ENCODE measurements at places on chromosomes 1 and 21. TPM values are rescaled to one million over a fixed set of nuclear protein-coding genes. Genes with fewer than 3 reads are reported as not detected.

DNA sequence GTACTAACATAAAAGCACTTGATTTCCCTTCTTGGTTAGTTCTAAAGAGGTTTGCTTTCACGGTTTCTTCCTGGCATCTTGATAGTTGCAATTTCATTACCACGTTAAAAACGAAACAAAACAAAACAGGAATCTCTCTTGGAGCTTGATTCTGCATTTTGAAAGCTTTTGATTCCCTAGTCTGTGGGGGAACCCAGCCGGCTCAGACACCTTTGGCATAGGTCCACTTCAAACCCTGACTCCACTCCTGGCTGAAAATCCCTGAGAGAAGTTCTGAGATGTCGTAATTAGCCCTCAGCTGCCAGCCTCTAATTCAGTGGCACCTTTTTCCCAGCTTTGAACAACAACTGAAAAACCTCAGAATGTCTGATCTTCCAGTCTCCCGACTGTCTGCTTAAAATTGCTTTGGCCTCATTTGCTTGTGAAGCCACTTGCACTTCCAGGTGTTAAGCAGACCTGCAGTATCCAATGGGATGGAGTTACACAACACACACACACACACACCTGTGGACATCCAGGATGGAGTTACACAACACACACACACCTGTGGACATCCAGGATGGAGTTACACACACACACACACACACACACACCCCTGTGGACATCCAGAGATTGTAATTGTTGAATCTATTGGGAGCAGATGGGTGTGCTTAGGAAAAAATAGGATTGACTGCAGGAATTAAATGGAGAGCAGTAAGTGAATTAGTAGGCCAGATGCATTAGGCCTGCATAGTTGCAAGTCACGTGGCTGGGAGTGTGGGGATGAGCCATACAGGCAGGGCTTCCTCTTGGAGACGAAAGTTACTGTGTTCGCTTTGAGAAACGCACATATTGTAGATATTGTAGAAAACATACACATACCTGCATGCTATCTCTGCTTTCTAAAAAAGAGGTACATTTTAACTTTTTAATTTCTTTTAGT lies 285.6 kb upstream of the FMN2 start:
- no peaks in the 10 kb centered on the region for H3K27me3 ChIP-seq
- H3K4me1 ChIP-seq = no peaks in the 10 kb centered on the region
- peak; percentile 4 for DNase-seq
- H3K4me3 ChIP-seq = no peak overlapping the region

DNA sequence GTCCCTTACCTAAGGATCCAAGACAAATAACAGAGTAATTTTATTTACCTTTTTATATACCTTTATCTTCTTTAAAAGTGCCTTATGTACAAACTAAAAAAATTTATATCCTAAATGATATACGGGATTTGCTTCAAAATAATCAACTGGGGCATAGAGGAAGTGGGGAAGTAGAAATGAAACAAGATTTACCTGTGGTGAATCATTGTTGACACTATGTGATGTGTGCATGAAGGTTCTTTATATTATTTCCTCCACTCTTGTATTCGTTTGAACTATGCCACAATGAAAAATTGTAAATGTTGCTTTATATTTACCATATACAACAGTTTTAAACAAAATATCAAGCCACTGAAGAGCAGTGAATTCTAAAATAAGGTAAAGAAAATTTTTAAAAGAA lies 13.0 kb downstream of the RGS7 start:
- no peaks in the 10 kb centered on the region for H3K36me3 ChIP-seq
- no peaks in the 10 kb centered on the region for H3K27me3 ChIP-seq
- H3K27ac ChIP-seq = no peak overlapping the region
- H3K4me3 ChIP-seq = no peak overlapping the region

- no peaks in the 10 kb centered on the region for H3K27me3 ChIP-seq
- no peak for DNase-seq
- H3K4me1 ChIP-seq = no peaks in the 10 kb centered on the region
- H3K27ac ChIP-seq = no peak overlapping the region
Measured at GRCh38 chr1:170917373-170917772, 18.0 kb upstream of the MROH9 start.

DNA sequence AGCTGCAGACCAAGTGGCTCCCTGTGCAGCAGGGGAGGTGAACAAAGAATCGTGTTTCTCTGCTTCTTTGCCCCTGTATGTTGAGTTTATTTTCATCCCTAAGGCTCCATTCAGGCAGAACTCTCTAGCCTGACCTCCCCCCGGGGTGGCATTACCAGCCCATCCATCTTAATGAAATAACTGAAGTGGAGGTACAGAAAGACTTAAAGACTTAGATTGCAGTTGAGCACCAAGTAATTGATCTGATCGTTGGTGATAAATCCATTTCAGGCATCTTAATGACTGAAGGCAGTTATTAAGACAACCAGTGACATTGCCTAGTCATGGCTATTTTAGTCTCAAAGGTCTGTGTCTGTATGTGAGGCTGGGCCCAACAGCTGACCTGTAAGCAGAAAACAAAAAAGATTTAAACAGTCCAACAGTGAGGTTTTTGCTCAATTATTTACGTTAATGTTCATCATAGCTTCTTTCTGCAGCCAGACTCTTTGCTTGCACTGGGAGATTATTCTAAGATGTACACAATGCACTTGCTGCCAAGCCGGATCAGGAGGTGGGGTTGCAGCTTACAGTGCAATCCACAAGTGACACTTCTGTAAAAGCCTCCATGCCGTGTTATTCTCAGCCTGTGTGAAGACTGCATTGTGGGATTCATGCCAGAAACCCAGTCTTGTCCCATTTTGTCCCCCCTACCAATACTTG lies 363.0 kb upstream of the DUSP10 start:
- H3K36me3 ChIP-seq = no peaks in the 10 kb centered on the region
- DNase-seq = no peak
- H3K4me1 ChIP-seq = no peaks in the 10 kb centered on the region
- H3K27me3 ChIP-seq = no peaks in the 10 kb centered on the region

GRCh38 chr1:111520053-111520452 lies 16.6 kb upstream of the ADORA3 start:
- no peak overlapping the region for H3K4me3 ChIP-seq
- no peaks in the 10 kb centered on the region for H3K27me3 ChIP-seq
- H3K36me3 ChIP-seq = no peaks in the 10 kb centered on the region
- no peak for DNase-seq
- H3K4me1 ChIP-seq = peaks cover 2% of the 10 kb centered on the region

The RGSL1 gene
- not detected for total RNA-seq

The SMIM1 gene
- 1.5 TPM for total RNA-seq

DNA sequence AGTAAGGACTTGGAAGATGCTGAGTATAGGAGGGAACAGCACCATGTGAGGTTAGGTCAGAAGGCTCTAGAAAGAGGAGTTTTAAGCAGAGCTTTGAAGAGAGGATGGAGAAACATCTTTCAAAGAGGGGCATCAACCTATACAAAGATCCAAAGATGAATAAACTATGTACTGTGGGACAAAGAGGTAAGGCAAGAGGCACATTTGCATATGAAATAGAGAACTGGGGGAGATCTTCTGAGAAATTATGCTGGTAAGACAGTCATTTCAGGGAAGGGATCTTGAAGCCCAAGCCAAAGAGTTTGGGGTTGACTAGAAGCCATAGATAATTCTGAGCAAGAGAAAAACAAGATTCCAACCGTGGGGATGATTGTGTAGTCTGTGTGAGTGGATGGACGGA lies 70.0 kb downstream of the LGR6 start:
- H3K36me3 ChIP-seq = no peaks in the 10 kb centered on the region
- H3K27me3 ChIP-seq = peaks cover 36% of the 10 kb centered on the region
- H3K27ac ChIP-seq = no peak overlapping the region
- no peak for DNase-seq
- H3K4me1 ChIP-seq = no peaks in the 10 kb centered on the region

GRCh38 chr1:198763298-198763714 lies 124.5 kb downstream of the PTPRC start:
- H3K4me1 ChIP-seq = no peaks in the 10 kb centered on the region
- no peak overlapping the region for H3K27ac ChIP-seq
- no peak overlapping the region for H3K4me3 ChIP-seq
- DNase-seq = peak; percentile 32

The ZNF648 gene
- total RNA-seq = not detected

DNA sequence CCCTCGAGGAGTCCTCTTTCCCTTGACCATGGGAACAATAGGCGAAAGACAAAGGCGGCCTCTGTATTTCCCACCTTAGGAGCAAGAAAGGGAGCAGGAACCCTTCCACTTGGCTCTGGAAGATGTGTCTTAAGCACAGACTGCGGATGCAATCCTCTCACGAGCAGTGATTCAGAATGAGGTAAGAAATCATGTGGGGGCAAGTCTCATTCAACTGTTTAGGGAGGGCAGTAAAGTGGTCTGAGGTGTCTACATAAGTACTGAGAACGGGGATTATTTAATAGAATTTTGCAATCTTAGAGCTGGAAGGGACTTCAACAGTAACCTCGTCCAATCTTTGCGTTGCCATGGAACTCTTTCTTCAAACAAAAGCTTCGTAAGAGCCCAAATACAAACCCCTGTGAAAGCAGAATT lies 1.6 kb upstream of the DYRK3 start:
- no peaks in the 10 kb centered on the region for H3K36me3 ChIP-seq
- H3K4me1 ChIP-seq = peaks cover 14% of the 10 kb centered on the region
- peak; percentile 92 for DNase-seq
- peaks cover 1% of the 10 kb centered on the region for H3K27me3 ChIP-seq
- H3K27ac ChIP-seq = peak overlapping the region; percentile 89

The CDKN2C gene
- total RNA-seq = 19.8 TPM

GRCh38 chr1:198912046-198912445 lies 273.2 kb downstream of the PTPRC start:
- no peaks in the 10 kb centered on the region for H3K36me3 ChIP-seq
- H3K4me3 ChIP-seq = no peak overlapping the region
- H3K4me1 ChIP-seq = peaks cover 2% of the 10 kb centered on the region
- H3K27ac ChIP-seq = no peak overlapping the region

GRCh38 chr1:198778049-198778448 lies 139.2 kb downstream of the PTPRC start:
- DNase-seq = no peak
- no peak overlapping the region for H3K27ac ChIP-seq
- no peak overlapping the region for H3K4me3 ChIP-seq
- peaks cover 2% of the 10 kb centered on the region for H3K4me1 ChIP-seq
- no peaks in the 10 kb centered on the region for H3K27me3 ChIP-seq
- no peaks in the 10 kb centered on the region for H3K36me3 ChIP-seq

DNA sequence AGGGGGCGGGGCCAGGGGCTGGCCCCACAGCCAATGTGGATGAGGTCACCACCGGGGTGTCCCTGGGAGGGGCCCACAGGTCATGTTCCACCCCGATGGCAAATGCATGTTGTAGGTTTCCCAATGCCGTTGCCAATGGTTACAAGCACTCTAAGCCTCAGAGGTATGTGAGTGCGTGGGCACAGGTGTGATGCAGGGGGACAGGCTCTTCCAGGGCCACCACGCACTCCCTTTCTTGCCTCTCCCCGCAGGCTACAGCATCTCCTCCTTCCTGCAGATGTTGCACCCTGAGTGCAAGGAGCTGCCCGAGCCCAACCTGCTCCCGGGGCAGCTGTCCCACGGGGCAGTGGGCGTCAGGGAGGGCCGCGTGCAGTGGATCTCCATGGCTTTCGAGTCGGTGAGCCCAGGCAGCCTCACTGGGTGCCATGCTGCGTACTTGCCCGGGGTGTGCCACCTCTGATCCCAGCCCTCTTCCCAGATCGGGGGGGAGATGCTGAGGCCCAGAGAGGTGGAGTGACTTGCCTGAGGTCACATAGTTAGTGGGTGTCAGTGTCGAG lies 52.4 kb downstream of the DISP3 start:
- no peak overlapping the region for H3K4me3 ChIP-seq
- no peaks in the 10 kb centered on the region for H3K27me3 ChIP-seq
- no peak for DNase-seq
- no peaks in the 10 kb centered on the region for H3K4me1 ChIP-seq

DNA sequence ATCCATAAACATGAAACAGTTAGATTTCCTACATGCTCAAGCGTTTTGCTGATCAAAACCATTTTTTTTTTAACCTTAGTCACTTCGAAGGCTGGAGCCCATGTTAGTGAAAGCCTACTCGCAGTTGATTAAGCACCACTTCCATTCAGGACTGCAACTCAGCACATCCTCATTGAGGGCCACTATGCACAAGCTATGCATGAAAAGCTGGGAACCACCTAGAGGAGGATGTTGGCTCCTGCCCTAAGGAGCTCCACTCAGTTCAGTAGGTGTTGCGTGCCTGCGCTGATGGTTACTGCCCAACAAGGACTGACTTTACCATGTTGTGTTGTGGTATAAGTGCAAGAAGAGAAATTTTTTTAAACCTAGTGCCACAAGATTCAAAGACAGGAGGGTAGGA lies 181.4 kb upstream of the L1TD1 start:
- H3K4me1 ChIP-seq = no peaks in the 10 kb centered on the region
- H3K27me3 ChIP-seq = no peaks in the 10 kb centered on the region
- H3K4me3 ChIP-seq = no peak overlapping the region
- H3K36me3 ChIP-seq = no peaks in the 10 kb centered on the region

DNA sequence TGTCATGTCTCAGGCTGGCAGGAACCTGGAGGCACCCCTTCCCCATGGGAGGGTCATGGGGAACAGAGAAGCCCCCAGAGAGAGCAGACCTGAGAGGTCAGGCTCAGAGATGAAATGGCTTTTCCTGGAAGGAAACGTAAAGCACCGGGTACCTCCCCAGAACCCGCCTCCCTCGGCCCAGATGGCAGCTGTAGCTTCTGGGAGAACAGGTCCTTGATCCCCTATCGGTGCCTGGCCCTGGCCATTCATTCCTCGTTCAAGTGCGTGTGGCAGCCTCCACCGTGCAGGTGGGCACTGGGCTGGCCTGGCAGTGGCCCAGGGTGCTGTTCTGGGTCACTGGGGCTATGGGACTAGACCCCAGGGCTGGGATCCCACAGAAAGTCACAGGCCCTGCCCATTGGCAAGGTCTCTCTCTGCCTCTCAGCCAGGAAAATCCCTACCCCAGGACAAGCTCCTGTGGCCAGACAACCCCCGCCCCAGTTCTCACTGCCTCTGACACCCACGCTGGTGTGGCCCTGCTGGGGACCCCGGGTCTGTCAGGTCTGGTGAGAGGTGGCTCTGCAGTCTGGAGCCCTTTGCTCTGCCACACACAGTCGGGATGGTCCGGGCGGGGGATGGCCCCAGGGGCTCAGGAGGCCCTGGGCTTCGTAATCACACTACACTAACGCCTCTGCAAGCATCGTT lies 183.2 kb upstream of the VAMP3 start:
- no peak overlapping the region for H3K4me3 ChIP-seq
- no peaks in the 10 kb centered on the region for H3K4me1 ChIP-seq
- H3K36me3 ChIP-seq = no peaks in the 10 kb centered on the region
- no peak for DNase-seq

DNA sequence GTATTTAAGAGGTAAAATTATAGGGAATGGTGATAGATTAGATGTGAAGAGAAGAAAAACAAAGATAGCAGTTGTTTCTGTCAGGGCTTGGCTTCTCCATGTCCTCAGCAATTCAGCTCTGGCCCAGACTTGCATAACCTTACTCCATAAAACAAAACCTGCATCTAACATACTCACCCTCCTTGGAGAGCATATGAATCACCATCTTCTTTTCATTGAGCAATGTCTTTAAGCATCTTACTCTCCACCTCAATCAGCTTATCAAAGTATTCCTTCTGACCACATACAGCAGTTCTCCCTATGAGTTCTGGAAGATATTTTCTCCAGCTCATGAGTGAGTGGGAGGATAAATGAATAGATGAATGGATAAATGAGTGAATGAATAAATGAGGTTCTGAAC lies 49.0 kb downstream of the RAB3B start:
- H3K27ac ChIP-seq = no peak overlapping the region
- H3K36me3 ChIP-seq = peaks cover 2% of the 10 kb centered on the region
- peaks cover 7% of the 10 kb centered on the region for H3K4me1 ChIP-seq
- DNase-seq = no peak

The SH2D5 gene
- total RNA-seq = 2.3 TPM

Measured in fibroblast of lung (primary cell).